ENCODE measurements at places on chromosomes 11 and 22.

- no peak for DNase-seq
Observed at GRCh38 chr22:46858181-46858771, 95.8 kb downstream of the TBC1D22A start.

- DNase-seq: no peak
Observed at GRCh38 chr11:35814081-35814695, 129.7 kb upstream of the LDLRAD3 start.

- no peak for DNase-seq
Observed at GRCh38 chr11:57324154-57324885, 432 bp downstream of the TNKS1BP1 start.

GRCh38 chr11:61034704-61035525, 63.4 kb downstream of the CD6 start:
- no peak for DNase-seq

DNA sequence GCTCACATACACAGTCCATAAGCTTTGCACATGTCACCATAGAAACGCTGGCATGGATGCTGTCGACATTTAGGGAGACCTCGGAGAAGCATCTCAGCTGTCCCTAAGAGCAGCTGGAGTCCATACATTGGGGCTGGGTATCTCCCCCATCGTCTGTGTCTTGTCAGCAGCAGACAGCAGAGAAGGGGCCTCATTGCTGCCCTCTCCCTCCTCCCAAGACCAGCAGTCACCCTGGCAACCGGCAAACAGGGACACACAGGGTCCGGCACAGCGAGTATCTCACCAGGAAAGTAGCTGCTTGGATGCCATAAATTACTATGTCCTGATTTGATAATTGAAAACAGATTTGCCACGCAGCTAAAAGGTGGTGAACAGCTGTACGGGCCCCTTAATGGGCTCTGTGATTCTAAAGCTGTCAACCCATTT, 84.4 kb downstream of the CD44 start:
- no peak for DNase-seq

GRCh38 chr11:47495856-47496217, 46.9 kb upstream of the RAPSN start:
- no peak for DNase-seq

- no peak for DNase-seq
Observed at GRCh38 chr11:63001456-63001855, 14.2 kb downstream of the SLC22A8 start.

DNA sequence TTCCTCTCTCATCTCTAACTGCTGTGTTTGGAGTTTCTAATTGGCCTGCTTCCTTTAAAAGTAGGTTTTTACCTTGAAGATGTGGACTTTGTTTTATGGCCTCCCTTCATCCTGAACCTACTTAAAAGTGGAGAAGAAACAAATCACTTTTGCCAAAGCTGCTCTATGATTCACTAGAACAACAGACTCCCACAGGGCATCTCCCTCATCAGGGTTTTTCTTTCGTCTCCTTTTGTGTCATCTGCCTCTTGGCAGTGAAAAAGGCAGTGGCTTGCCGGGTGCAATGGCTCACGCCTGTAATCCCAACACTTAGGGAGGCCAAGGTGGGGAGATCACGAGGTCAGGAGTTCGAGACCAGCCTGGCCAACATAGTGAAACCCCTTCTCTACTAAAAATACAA, 186.6 kb upstream of the MTNR1B start:
- DNase-seq: no peak

DNA sequence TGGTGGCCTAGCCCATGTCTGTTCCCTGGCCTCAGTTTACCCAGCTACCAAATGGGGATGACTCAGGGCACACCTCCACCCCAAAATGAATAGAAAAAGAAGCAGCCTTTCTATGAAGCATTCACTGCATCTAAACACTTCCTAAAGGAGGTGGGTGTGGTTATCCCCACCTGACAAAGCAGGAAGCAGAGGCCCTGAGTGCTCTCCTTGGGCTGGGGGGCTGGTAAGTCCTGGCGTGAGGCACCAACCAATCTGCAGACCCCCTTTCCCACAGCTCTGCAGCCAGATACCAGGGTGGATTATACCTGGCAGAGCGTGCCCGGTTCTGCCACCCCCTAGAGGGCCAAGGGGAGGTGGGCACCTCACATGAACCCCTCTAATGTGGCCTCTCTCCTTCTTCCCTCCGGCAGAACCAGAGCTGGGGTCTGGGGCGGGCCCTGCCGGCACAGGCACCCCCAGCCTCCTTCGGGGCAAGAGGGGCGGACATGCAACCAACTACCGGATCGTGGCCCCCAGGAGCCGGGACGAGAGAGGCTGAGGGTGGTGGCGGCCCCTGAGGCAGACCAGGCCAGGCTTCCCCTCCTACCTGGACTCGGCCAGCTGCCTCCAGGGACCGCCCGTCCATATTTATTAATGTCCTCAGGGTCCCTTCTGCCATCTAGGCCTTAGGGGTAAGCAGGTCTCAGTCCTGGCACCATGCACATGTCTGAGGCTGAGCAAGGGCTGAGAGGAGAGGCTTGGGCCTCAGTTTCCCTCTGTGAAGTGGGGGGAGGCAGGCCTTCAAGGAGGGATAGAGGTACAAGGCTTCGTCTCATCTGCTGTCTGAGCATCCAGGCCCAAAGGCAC, 9.2 kb downstream of the RHBDD3 start:
- no peak for DNase-seq

DNA sequence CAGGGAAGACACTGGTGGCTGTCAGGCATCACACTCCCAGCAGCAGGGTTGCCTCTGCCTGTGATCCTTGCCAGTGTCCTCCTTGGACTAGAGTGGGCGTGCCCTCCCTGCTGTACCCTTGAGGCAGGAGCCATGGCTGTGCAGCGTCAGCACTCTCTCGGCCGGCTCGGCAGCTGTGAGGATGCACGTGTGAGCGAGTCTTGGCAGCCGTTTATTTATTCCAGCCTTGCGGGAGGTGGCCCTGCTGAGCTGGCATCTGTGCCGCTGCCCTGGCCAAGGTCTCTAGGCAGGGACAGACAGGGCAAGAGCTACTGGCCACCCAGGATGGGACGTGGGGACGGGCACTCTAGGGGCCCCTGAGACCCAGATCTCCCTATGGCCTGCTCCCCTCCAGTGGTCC, 33.9 kb downstream of the TSPAN4 start:
- no peak for DNase-seq

- no peak for DNase-seq
Observed at GRCh38 chr11:65778901-65779668, 1.7 kb downstream of the AP5B1 start.

- no peak for DNase-seq
Observed at GRCh38 chr22:40509401-40510134, 127.0 kb downstream of the MRTFA start.

GRCh38 chr11:27485930-27486773, 13.6 kb upstream of the LGR4 start:
- DNase-seq: no peak

- no peak for DNase-seq
Observed at GRCh38 chr22:27317971-27318428, 483.6 kb downstream of the MN1 start.

GRCh38 chr11:72828081-72828567, 13.9 kb downstream of the ATG16L2 start:
- no peak for DNase-seq

GRCh38 chr11:21142007-21142406, 472.6 kb downstream of the NELL1 start:
- no peak for DNase-seq

- DNase-seq: peak; percentile 36
Observed at GRCh38 chr22:44023404-44024287, 456 bp upstream of the PARVB start.

DNA sequence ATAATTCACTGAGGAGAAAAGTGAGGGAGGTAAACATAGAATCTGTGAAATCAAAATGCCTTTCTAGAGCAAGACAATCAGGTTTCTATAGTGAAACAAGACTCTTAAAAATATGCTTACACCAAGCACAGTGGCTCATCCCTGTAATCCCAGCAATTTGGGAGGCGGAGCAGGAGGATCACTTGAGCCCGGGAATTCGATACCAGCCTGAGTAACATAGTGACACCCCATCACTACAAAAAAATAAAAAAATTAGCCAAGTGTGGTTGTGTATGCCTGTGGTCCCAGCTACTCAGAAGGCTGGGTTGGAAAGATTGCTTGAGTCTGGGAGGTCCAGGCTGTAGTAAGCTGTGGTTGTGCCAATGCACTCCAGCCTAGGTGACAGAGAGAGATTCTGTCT, 43.2 kb upstream of the ME3 start:
- no peak for DNase-seq

GRCh38 chr11:113016905-113017304, 55.7 kb downstream of the NCAM1 start:
- no peak for DNase-seq

DNA sequence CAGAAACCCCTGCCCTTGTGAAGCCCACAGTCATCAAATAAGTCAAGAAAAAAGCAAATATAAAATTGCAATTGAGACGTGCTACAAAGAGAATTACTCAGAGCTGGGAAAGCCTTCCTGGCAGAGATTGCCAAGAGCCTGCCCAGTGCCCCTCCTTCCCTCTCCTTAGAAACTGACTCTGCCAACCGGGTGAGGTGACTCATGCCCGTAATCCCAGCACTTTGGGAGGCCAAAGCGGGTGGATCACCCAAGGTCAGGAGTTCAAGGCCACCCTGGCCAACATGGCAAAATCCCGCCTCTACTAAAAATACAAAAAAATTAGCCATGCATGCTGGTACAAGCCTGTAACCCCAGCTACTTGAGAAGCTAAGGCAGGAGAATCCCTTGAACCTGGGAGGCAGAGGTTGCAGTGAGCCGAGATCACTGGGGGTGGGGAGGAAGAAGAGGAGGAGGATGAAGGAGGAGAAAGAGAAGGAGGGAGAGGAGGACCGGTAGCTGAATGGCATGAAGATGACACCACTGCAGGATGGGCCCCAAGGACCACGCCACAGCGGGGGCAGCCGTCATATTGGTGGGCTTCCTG, 76.1 kb upstream of the RTL6 start:
- peak; percentile 52 for DNase-seq

DNA sequence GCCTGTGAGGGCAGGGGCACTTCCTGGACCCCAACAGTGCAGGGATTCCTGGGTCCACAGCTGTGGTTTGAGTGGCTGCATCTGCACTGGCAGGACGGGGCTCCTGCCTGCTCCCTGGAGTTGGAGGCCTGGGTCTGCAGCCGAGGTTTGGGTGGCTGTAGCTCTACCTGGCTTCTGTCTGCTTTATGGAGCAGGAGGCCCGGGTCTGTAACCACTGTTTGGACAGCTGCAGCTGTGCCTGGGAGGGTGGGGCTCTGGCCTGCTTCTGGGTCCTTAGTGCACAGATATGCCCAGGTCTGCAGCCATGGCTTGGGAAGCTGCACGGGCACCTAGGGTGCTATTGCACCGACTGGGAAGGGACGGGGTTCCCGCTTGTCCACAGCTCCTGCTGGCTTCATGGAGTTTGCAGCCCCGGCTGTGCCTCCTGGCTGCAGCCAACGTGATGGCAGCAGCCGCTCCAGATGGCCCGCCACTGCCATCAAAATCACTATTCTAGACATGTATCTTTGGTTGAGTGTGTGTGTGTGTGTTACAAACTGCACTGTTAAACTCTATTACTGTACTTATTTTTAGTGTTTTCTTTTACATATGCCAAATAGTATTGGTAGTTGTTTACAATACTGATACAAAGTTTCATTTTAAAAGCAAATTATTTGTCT, 412.3 kb upstream of the KIRREL3 start:
- no peak for DNase-seq

- no peak for DNase-seq
Observed at GRCh38 chr11:17987826-17988225, 25.0 kb downstream of the SERGEF start.

DNA sequence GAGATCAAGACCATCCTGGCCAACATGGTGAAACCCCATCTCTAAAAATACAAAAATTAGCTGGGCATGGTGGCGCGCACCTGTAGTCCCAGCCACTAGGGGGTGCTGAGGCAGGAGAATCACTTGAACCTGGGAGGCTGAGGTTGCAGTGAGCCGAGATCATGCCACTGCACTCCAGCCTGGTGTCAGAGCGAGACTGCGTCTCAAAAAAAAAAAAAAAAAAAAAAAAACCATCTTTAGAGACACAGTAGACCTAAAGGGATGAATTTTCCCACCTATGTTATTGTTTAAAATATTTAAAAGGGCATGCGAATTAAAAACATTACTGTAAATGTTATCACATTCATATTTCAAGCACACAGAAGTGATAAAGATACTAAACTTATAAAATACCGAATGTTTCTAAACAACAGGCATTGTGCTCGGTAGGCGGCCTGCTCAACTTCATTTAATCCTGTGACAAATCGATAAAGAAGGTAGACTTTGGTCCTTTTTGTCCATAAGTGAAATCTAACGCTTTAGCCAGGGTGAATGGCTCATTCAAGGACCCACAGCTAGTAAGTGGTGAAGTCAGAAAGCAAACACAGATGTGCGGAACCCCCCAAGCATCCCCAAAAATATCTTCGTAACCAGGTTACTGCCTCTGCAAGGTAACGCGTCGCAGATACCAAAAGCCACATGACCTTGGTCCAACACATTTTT, 16.1 kb downstream of the NCAPD3 start:
- no peak for DNase-seq

GRCh38 chr11:78313898-78314297, 103.7 kb downstream of the GAB2 start:
- DNase-seq: no peak

Measured in HTR-8/SVneo (cell line).